ENCODE measurements at places on chromosomes 1 and 21.

DNA sequence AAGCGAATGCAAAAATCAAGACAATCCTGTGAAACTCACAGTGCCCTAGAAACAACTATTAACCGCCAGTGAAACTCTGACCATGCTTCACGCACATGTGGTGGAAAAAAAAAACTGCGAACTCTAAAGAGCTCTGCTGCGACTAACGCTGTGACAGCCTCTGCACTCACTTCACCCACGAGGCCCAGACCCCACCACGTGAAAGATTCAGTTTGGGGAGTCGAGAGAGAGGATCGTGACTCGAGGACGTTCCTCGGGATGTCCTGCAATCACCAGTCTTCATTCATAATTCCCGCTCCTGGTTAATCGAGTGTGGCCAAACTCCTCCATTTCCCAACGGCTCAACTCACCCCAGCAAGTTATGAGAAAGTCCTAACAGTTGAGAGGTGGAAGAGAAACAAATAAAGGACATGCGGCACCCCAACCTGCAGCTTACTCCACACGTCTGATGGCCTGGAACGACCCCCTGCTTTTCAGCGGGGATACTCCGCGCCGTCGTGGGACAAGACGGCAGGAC is 1.1 kb downstream of the SERBP1 start:
- DNase-seq = peak; percentile 30

DNA sequence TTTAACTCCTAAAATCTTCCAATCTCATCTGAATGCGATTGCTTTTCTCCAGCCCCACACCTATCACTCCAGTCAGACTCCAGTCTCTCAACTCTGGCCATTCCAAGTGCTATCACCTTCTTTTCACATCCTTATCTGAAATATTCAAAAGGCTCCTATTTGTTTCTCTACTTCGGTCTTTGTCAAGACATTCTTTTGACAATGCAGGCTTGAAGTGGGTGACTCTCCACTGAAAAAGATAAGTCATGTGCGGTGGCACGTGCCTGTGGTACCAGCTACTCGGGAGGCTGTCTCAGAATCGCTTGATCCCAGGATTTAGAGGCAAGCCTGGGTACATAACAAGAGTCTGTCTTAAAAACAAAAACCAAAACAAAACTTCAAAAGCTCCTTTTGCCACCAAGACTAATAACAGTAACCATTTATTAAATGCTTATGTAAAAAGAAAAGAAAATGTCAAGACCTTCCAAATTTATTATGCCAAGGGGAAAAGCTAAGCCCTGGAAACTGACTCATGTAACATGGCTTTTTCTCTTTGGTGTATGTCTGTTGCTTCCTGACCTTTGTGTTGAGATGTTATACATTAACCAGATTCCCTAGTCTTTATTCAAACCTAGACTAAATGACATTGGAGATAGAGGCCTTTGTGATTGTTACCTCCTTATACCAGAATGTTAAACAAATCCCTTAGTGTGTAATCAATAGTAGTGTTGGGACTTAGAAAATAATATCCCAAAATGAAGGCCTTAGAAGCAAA is 3.6 kb downstream of the ALG14 start:
- DNase-seq = no peak

GRCh38 chr1:105652109-105652508 is 1404.4 kb upstream of the PRMT6 start:
- no peak for DNase-seq

DNA sequence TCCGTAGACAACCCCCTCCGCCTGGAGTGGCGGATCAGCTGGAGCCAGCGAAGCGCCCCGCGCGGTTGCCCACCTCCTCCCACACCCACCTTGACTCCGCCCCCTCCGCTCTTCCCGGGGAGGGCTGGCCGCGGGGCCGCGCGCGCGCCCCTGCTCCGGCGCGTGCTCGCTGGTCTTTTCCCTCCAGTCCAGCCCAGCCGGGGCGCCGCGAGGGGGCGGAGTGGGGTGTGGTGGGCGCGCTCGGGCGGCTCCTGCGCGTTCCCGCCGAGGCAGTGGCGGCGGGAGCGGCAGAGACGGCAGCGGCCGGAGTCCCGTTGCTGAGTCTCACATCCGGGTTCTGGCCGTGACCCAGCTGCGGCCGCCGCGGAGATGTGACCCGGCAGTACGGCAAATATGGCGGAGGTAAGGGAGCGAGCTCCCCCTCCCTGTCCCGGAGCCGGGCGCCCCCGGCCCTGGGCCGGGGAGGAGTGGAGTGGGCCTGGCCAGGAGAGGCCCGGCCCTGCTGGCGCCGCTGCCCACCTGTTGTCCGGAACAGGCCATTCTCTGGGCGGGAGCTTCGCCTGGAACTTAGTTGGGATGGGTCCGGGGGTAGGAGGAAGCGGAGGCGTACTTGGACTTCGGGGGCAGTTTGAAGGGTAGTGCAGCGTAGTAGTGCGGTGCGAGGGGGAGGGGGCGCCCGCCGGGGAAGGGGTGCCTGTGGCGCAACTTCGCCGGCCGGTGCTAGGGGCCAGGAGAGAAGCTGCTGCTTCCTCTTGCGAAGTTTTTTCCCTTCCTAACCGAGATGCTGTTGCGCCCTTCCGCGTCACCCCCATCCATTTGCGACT is 5.4 kb downstream of the MIER1 start:
- DNase-seq = peak; percentile 84

- DNase-seq = no peak
Observed at GRCh38 chr1:85417017-85417416, 47.9 kb downstream of the DDAH1 start.

- no peak for DNase-seq
Observed at GRCh38 chr1:18556364-18556763, 74.3 kb upstream of the PAX7 start.

DNA sequence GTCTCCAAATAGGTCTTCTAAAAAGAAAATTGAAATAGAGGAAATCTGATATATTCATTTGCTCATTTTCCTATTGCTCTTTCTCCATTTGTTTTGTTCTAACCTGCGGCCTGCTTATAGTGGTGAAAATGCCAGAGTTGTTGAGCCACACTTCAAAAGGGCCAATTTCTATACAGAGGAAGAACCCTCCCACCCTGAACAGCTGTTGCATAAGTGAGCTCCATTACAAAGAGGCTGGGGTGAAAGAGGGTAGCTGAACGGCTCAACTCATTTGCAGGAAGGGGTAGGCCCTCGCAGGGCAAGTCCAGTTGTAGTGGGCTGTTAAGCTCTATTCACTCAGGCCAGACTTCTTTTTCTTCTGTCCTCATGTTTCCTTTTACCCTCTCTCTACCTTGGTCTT is 8.8 kb downstream of the ADCY10 start:
- no peak for DNase-seq

DNA sequence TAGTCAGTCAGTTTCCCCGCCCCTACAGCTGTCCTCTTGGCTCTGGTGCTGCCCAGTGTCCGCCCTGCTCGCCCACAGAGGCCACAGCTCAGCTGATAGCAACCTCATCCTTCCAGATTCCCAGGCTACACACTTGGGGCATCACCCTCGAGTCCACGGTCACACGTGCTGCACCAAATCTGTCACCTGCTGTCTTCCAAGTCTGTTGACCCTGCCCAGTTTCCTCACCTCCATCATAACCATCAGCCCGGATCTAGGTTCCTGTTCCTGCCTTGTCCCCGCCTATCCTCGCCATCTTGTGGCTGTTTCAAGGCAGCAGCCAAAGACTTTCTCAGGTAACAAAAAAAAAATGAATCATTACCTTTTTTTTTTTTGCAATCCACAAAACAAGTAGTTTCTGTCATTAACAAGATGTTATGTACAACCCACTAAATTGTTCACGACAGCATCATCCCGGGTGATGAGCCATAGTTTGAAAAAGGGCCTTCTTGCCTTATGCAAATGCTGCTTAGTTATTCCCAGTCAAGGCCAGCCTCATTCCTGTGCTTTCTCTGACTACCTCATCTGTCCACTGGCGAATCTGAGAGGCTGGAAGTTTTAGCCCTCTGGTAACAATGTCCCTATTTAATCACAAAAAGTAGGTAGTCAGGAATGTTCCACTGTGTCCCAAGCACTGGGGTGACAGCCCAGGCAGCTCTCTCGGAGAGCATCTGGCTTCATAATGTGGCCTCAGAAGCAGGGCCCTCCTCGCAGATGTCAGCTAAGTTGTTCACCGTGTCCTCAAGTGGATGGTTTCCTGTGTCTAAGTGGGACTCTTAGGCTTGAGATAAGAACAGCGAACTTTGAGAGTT is 4.9 kb upstream of the MIIP start:
- no peak for DNase-seq

DNA sequence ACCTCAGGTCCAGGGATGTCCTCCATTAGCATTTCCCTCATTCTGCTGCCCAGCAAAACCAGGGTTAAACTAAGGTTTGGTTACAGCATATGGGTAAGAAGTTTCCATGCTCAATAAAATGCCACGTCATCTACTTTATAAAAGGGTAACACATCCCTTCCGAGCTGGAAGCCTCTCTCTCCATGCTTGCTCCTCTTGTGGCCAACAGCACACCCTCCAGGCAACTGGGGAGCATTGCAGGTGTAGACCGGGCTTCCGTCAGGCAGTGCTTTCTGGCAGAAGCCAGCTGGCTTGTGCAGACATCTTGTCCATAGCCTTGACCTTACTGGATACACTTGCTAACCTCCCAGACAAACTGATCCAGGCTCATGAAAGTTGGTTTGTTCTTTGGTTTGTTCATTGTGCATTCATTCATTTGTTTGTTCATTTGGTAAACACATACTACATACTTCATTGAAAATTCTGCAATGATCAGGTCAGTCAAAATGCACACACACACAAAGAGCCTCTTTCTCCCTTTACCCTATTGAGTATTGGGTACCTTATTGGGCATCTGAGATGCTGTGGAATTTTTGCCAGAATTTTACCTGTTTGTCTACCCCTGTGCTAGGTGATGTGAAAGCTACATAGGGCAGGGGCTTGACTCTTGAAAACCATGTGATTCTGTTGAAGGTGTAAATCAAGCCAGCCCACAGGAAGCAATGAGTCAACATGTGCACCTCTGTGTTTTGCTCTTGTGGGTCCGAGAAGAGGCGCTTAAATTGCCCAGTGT is 422.8 kb downstream of the CAMTA1 start:
- DNase-seq = no peak

GRCh38 chr1:194378517-194378916 is 1192.1 kb upstream of the B3GALT2 start:
- DNase-seq = no peak

- no peak for DNase-seq
Observed at GRCh38 chr1:31725777-31726535, 22.1 kb upstream of the COL16A1 start.

DNA sequence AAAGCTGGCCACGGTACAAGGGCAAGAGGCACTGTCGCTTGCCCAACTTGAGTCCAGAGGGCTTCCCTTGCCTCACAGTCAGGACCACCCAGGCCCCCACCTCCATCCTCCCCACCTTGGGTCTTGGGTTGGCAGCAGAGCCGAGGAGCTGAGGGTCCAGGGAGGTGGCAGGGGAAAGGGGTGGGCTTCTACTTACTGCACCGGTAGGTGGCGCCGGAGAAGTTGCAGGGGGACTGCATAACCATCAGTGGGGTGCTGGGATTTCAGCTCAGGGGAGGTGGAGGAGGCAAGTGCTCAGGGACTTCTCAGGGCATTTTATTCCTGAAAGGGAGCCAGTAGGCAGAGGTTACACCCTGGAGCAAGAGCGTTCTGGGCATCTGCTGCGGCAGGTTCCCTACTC is 44.0 kb downstream of the TRIM62 start:
- DNase-seq = peak; percentile 16

DNA sequence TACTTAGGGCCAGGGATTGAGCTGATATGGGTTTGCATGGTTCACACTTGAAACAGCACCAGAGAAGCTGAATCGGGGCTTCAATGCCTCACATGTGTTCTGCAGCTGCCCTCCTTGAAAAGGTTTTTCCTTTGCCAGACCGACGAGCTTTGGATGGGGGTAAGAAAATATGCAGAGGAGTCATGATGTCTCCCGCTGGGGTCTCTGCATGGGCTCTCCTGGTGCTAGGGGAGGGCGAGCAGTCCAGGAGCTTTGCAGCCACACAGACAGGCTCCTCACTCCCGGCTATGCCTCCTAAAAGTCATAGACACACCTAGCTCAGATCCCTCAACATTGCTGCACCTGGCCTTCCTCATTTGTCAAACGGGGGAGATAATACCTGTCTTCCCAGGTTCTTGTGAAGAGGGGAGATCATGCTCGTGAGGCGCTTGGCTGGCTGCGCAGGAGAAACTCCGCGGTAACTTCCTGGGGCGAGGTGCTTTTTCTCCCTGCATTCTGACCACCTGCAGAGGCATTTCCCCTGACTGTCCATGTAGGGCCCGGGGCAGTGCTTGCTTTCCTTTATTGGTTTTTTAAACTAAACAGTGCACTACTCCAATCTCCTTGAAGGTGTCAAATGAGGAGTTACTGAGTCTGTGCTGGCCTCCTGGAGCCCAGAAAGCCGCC is 112.4 kb downstream of the PLXNA2 start:
- no peak for DNase-seq

GRCh38 chr1:45615885-45616284 is 8.0 kb downstream of the CCDC17 start:
- no peak for DNase-seq

GRCh38 chr1:21904704-21905520 is 32.2 kb downstream of the HSPG2 start:
- DNase-seq = no peak

DNA sequence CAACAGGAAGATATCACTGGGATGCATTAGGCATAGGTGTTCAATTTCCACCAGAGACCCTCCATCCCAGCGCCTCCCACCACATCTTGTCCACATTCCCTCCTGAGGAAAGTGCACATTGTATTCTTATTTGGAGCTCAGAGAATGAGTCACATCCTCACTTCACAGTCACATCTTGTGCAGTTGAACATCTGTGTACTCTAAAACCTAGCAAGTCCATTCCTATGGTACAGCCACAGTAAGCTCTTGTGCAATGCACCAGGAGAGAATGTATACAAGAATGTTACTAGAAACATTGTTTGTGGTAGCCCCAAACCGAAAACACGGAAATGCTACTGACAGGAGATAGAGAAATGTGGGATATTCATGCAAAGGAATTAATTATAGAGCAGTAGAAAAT is 1.6 kb upstream of the KDF1 start:
- no peak for DNase-seq

DNA sequence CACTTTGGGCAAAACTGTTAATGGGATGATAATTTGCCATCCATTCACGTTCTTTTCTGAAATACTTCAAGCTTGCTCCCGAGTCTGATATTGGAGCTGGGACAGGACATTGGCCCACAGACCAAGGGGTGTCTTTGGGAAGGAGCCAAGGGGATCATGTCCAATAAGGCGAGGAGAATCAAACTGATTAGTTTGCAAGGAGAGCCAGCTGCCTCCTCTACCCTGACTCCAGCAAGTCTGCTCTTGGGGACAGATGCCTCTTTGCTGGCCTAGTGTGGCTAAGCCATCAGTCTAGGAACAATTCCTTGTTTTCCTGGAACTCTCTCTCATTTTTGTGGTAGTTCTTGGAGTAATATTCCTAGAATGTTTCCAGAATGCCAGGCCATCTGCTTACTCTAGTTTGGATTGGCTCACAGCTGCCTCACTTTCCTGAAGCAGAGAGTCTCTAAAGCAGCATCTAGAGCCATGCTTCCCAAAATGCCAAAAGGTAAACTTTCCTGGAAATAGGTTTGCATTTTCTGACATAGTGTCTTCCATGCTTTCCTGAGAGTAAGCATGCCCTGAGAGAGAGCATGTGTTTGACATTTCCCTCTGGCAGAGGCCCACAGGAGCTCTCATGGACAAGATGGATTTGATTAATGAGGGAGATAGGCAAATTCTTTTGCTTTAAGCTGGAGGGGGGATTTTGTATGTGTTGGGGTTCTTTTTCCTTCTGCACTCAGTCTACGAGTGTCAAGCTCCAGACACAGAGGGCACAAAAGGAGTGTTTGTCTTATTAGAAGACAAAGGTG is 145.6 kb downstream of the GDAP2 start:
- DNase-seq = no peak

- DNase-seq = no peak
Observed at GRCh38 chr1:230401101-230401500, 25.0 kb downstream of the PGBD5 start.

GRCh38 chr1:207811920-207812720 is 60.3 kb downstream of the CD46 start:
- DNase-seq = no peak

Data from stimulated activated CD8-positive, alpha-beta memory T cell treated with anti-CD3 and anti-CD28 coated beads, Interleukin-7, amount 100 ng/mL, for 24 hours (primary cell).